ENCODE measurements at places on chromosomes 2 and 18.

- no peak overlapping the region for H3K27ac ChIP-seq
- no peaks in the 10 kb centered on the region for H3K4me1 ChIP-seq
- no peaks in the 10 kb centered on the region for H3K36me3 ChIP-seq
- no peak for DNase-seq
- no peak overlapping the region for H3K4me3 ChIP-seq
Observed at GRCh38 chr18:23702606-23703005, 13.4 kb downstream of the LAMA3 start.

DNA sequence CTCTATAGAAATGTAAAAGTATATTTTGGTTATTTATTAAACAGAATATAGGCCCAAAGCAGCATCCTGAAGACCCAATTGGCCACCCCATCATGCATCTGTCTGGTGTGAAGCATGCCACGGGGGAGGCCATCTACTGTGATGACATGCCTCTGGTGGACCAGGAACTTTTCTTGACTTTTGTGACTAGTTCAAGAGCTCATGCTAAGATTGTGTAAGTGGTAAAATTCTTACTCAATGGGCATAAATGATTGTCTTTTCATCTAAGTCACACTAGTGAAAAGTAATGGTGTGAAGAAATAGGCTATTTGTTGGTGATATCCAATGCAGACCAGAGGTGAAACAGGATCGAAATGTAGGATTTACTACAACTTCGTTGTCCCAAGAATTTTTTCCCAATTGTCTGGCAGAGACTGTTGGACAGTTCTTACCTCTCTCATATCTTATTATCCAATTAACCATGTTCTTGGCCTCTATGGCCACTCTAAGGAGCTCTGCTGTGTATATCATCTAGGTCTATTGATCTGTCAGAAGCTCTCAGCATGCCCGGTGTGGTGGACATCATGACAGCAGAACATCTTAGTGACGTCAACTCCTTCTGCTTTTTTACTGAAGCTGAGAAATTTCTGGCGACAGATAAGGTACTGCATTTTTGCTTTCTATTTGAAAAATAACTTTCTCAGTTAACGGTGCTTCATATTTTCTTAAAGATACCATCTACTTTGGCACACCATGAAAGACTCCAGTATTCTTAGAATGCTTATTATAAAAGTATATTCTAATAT lies 35.0 kb downstream of the AOX1 start:
- no peaks in the 10 kb centered on the region for H3K36me3 ChIP-seq
- H3K4me1 ChIP-seq = peaks cover 8% of the 10 kb centered on the region
- H3K4me3 ChIP-seq = no peak overlapping the region
- H3K27ac ChIP-seq = no peak overlapping the region
- no peak for DNase-seq
- no peaks in the 10 kb centered on the region for H3K27me3 ChIP-seq

- no peak for DNase-seq
- H3K36me3 ChIP-seq = no peaks in the 10 kb centered on the region
- peak within 1 kb of the TSS; percentile 82 for H3K4me3 ChIP-seq
- no peaks in the 10 kb centered on the region for H3K4me1 ChIP-seq
- peak within 1 kb of the TSS; percentile 99 for H3K27ac ChIP-seq
- no peaks in the 10 kb centered on the region for H3K27me3 ChIP-seq
Observed at GRCh38 chr2:159616286-159616701, at the start of gene BAZ2B. Gene BAZ2B (minus strand): TSS chr2:159616548. CDS start chr2:159478719, 137,829 bp downstream.

DNA sequence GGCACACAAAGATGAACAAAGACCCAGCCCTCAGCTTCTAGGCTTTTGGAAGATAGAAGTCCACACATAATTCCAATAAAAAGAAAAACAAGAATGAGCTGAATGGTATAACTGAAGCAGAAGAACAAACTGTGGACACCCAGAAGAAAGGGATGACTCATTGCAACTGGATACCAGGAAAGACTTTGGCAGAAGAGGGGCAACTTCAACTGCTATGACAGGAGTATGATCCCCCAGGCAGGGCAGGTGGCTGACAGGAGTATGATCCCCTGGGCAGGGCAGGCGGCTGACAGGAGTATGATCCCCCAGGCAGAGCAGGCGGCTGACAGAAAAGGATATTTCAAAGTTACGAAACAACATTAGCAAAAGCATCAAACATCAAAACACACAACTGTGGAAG lies 21.6 kb downstream of the PID1 start:
- no peaks in the 10 kb centered on the region for H3K27me3 ChIP-seq
- no peak for DNase-seq
- H3K4me1 ChIP-seq = no peaks in the 10 kb centered on the region
- no peak overlapping the region for H3K27ac ChIP-seq
- no peak overlapping the region for H3K4me3 ChIP-seq

GRCh38 chr2:238689871-238690389 lies 158.0 kb upstream of the TWIST2 start:
- no peaks in the 10 kb centered on the region for H3K27me3 ChIP-seq
- DNase-seq = no peak
- no peaks in the 10 kb centered on the region for H3K4me1 ChIP-seq

GRCh38 chr2:119638685-119639554 lies 40.1 kb upstream of the TMEM177 start:
- H3K27me3 ChIP-seq = no peaks in the 10 kb centered on the region
- H3K27ac ChIP-seq = no peak overlapping the region
- no peaks in the 10 kb centered on the region for H3K36me3 ChIP-seq
- no peak overlapping the region for H3K4me3 ChIP-seq

DNA sequence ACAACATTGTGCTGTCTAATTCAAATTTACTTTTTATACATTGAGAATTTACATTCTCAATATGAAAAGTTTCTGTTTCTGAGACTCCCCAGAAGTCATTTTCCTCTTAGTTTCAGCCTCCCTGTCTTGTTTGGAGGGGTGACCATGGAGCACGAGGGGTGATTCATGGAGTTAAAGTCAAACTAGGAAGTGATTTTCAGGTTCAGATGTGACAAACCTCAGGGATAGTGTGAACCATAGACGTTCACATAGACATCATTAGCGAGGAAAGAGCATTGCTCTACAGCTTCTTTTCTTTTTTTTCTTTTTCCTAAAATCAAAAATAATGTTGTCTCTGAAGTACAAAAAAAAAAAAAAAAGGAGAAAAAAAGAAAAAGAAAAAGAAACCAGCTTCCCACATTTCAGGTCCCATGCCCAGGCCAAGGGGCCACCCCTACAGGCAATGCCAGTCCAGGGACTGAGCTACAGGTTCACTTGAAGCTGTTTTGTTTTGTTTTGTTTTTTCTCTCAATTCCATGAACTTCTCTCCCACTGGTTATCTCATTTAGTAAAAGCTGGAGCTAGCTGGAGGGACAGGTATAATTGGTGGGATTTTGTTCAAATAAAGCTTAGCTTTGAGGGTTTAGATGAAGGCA lies 18.1 kb upstream of the LCLAT1 start:
- no peaks in the 10 kb centered on the region for H3K36me3 ChIP-seq
- H3K27me3 ChIP-seq = no peaks in the 10 kb centered on the region
- H3K27ac ChIP-seq = no peak overlapping the region
- no peak overlapping the region for H3K4me3 ChIP-seq
- no peak for DNase-seq

DNA sequence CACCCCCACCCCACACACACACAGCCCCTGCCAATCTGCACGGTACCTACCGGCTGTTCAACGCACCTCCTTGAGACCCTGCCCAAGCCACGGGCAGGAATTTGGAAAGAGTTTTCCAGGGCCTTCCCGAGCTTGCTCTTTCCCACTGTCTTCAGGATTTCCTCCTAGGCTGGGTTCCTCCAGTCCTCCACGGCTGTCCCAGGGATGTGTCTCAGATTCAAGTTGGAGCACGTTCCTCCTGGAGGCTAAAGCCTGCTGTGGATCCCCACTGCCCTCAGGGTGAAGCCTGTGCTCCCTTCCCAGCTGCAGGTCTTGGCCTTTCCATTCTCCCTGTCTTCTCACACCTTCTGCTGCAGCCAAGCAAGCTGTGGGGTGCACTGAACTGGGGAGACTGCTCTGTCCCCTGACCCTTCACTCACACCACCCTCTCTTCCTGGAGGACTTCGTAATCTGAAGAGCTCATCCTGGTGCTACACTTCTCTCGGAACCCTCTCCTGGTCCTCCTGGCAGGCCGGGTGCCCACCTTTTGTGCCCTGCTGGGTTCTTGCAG lies 54.9 kb upstream of the HS6ST1 start:
- H3K4me1 ChIP-seq = peaks cover 3% of the 10 kb centered on the region
- H3K4me3 ChIP-seq = no peak overlapping the region
- H3K27ac ChIP-seq = peak overlapping the region; percentile 76
- peak; percentile 27 for DNase-seq
- H3K36me3 ChIP-seq = no peaks in the 10 kb centered on the region
- no peaks in the 10 kb centered on the region for H3K27me3 ChIP-seq

DNA sequence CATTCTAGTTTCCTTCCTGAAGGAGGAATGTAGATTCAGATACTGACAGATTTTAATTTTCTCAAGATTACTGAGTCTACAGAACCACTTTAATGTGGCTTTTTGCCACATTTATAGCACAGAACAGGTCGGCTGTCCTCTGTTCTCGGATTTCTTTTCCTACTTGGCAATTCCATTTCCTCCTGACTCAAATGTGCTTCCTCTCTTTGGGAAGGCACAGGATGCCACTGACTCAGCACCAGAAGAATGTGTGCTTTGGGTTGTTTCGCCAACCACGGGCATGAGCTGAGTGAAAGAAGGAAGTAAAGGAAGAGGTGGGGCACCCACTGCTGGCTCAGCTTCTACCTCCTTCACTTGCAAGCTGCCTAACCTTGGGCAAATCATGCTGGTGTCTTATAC lies 970.6 kb upstream of the ACVR2A start:
- H3K27me3 ChIP-seq = no peaks in the 10 kb centered on the region
- no peak overlapping the region for H3K27ac ChIP-seq
- H3K4me3 ChIP-seq = no peak overlapping the region
- no peaks in the 10 kb centered on the region for H3K4me1 ChIP-seq
- DNase-seq = no peak

All from breast epithelium (tissue), 4 donors.